ENCODE measurements at places on chromosomes 4 and X. TPM values are rescaled to one million over a fixed set of nuclear protein-coding genes. Genes with fewer than 3 reads are reported as not detected.

The STATH gene
- not detected for total RNA-seq

The TLR7 gene
- not detected for total RNA-seq

The ASMT gene
- not detected for total RNA-seq

The PWWP3B gene
- 2.5 TPM for total RNA-seq

The CLCN5 gene
- total RNA-seq: 4.9 TPM

The RHOXF2 gene
- total RNA-seq: not detected

The P2RY8 gene
- total RNA-seq: 0.74 TPM

The UCP1 gene
- not detected for total RNA-seq

The TXK gene
- total RNA-seq: 8.1 TPM

The MRPS18C gene
- total RNA-seq: 15.2 TPM

The CDKL5 gene
- total RNA-seq: 9.1 TPM

The FGFBP1 gene
- total RNA-seq: 61.9 TPM

The VCX2 gene
- not detected for total RNA-seq

The SPANXC gene
- not detected for total RNA-seq

The SLC10A6 gene
- 28.2 TPM for total RNA-seq

The AFAP1 gene
- 20.4 TPM for total RNA-seq

The IBSP gene
- not detected for total RNA-seq

The ATP6AP1 gene
- 54.5 TPM for total RNA-seq

The NEUROG2 gene
- not detected for total RNA-seq

The DRP2 gene
- total RNA-seq: 1.5 TPM

The TCEAL6 gene
- 1.7 TPM for total RNA-seq

The VEGFC gene
- 14.2 TPM for total RNA-seq

The FDCSP gene
- not detected for total RNA-seq

The GAGE12H gene
- not detected for total RNA-seq

The PRKG2 gene
- 0.49 TPM for total RNA-seq

The STARD8 gene
- total RNA-seq: 14.0 TPM

The GYPE gene
- not detected for total RNA-seq

The VCX gene
- total RNA-seq: not detected

The PAGE1 gene
- not detected for total RNA-seq

The RGN gene
- total RNA-seq: 4.7 TPM

The TMEM35A gene
- 5.4 TPM for total RNA-seq

The EXOC1L gene
- total RNA-seq: not detected

The UGT8 gene
- 0.25 TPM for total RNA-seq

The FGF13 gene
- 3.2 TPM for total RNA-seq

The TRAPPC2 gene
- 14.2 TPM for total RNA-seq

The NKX1-1 gene
- not detected for total RNA-seq

The CACNA1F gene
- 0.25 TPM for total RNA-seq

The PHF8 gene
- 33.9 TPM for total RNA-seq

The HMX1 gene
- total RNA-seq: not detected

The NPY2R gene
- total RNA-seq: 0.49 TPM

The SPANXN4 gene
- not detected for total RNA-seq

The SAGE1 gene
- total RNA-seq: not detected

The SMIM14 gene
- 23.8 TPM for total RNA-seq

The USP26 gene
- total RNA-seq: not detected

The GAGE12J gene
- total RNA-seq: not detected

The SPANXN3 gene
- total RNA-seq: not detected

The NOX1 gene
- total RNA-seq: not detected

The TCEANC gene
- total RNA-seq: 3.2 TPM

The YIPF7 gene
- total RNA-seq: not detected

The RTL5 gene
- total RNA-seq: 4.4 TPM

The ENPEP gene
- 5.2 TPM for total RNA-seq

The GRK4 gene
- total RNA-seq: 2.7 TPM

The BMP15 gene
- not detected for total RNA-seq

Data from vagina (tissue), 2 donors.